ENCODE measurements at places on chromosomes 1 and 21.
A peak's percentile ranks its signal among the peaks of the same experiment; 100 is the strongest.

- DNase-seq, result no peak
These were observed 2.6 kb downstream of the TAGLN2 start for GRCh38 chr1:159922511-159923202.

GRCh38 chr1:160997323-160998038 lies 23.5 kb downstream of the F11R start:
- peak; percentile 81 for DNase-seq

DNA sequence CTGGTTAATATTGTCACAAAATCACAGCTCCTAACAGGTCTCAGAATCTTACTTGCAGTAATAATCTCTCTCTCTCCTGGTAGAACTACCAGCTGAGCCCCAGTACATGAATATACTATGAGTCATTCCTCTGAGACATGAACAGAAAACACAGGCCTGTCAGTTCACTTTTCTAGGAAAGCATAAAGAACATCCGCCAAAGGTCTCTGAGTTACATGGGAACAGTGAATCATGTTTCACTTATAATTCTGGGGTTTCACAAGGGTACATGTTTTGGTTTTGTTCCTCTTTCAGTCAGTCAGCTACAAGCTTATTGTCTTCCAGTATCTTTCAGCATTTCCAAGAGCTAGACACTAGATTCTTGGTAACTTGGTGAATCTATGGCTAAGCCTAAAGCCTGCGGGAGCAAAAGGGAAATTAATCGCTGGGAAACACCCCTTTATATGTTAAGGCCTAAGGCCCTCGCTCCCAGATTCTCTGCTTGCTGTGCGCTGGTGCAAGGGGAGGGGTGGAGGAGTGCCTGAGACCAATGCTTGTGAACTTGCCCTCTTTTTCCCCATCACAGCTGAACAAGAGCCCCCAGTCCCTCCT lies 31.7 kb downstream of the IFNGR2 start:
- DNase-seq, result peak; percentile 95

GRCh38 chr1:225962440-225962975 lies 21.5 kb upstream of the LEFTY2 start:
- DNase-seq, result peak; percentile 33

- DNase-seq, result no peak
These were observed 49.7 kb upstream of the GFI1 start for GRCh38 chr1:92536211-92536979.

All from iris pigment epithelial cell (primary cell).